ENCODE measurements at places on chromosomes 5 and 9.
A peak's percentile ranks its signal among the peaks of the same experiment; 100 is the strongest.

DNA sequence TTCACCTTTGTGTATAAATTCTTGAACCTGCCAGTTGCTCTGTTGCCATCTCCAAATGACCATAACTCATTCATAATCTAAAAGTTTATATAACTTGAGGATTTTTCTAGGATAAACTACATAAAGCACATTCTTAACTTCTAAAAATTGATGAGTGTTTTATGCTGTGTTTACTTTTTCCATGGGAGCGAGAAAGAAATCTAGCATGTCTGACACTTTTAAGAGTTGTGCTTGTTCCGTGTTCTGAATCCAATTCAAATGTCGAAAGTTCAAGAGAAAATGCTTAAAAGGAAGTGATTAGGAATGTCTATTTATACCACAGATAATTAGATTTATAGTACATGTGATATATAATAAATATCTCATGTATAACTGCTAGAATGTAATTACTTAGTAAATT is 154.4 kb downstream of the DEPDC1B start:
- no peak for DNase-seq

DNA sequence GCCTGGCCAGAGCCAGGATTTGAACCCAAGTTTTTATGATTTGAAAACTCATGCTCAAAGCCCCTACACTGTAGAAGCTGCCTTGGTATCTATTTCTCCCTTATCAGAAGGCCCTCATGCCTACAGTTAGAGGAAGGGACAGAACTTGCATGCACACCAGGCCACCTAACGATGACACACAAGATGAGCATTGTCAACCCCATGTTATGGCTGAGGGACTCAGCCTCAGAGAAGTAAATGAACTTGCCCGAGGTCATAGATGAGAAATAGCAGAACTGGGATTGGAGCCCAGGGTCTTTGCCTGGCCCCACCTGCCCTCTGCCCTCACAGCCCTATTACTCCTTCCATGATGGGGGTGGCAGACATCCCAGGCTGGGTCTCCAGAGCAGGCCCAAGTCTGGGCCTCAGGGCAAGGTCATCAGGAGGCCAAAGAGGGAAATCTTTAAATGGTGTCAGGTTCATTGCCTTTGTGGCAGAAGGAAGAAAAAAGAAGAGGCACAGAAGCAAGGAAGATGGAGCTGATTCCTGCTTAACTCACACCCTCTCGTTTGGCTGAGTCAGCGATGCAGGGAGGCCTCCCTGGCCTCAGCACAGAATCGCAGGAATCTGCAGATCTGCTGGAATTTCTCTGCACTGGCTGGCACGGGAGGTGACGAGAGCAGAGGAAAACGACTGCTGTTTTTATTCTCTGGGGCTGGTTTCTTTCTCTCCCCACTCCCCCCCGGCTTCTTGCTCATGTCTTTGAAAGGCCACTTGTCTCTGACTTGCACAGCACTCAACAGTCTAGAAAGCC is 20.6 kb upstream of the CRB2 start:
- no peak for DNase-seq

DNA sequence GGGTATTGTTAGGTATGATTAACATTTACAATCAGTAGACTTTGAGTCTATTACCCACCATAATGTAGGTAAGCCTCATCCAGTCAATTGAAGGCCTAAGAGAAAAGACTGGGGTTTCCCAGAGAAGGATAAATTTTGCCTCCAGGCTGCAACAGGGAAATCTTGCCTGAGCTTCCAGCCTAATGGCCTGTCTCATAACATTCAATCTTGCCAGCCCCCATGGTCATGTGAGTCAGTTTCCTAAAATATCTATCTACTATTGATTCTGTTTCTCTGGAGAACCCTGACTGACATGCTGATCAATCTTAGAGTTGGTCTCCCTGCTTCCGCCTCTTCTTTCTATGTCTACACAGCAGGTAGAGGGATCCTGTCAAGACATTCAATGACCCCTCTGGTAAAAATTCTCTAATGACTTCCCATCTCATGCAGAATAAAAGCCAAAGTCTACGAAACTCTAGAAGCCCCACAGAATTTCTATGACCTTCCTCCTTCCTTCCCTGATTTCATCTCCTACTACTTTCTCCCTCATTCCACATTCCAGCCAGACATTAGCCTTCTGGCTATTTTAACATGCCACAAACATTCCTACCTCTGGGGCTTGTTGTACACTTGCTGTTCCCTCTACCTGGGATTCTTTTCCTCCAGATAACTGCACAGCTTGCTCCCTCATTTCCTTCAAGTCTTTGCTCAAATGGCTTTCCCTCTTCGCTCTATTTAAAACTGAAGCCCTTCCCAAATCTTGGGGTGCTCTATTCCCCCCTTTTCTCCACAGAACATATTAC is 60.2 kb downstream of the FBXW11 start:
- no peak for DNase-seq

- DNase-seq: peak; percentile 64
Observed at GRCh38 chr5:39191216-39191615, 28.1 kb downstream of the FYB1 start.

DNA sequence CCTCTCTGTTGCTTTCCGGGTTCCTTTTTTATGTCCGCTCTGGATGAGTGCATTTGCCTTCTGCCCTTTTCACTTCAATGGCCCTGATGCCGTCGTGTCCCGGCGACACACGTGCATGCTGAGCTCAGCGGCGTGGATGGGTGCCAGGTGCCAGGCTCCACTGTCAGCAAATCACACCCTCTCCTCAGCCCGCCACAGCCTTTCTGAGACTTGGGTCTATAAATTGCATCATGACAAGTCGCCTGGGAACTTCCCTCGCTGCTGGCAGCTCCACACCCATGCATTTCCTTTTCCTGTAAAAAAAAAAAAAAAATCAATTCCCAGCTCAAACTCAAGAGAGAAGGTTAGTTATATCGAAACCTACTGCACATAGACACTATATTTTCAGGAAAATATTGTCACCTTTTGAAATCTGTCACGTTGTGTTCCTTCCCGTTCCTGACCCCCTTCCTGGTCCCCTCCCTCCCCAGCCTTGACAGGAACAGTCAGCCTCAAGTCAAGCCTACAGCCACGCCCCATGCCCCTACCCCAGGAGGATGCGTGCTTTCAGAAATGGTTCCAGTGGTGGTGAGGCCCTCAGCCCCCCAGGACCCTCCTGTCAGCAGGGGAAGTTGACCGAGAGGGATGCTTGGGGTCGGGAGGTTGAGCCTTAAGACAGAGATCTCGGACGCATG is 110.3 kb upstream of the PTCH1 start:
- DNase-seq: no peak

Measured in Ammon's horn (tissue), 1 donor.